ENCODE measurements at places on chromosomes 3 and 15.

- no peak for DNase-seq
Observed at GRCh38 chr3:29385046-29385830, 104.4 kb downstream of the RBMS3 start.

DNA sequence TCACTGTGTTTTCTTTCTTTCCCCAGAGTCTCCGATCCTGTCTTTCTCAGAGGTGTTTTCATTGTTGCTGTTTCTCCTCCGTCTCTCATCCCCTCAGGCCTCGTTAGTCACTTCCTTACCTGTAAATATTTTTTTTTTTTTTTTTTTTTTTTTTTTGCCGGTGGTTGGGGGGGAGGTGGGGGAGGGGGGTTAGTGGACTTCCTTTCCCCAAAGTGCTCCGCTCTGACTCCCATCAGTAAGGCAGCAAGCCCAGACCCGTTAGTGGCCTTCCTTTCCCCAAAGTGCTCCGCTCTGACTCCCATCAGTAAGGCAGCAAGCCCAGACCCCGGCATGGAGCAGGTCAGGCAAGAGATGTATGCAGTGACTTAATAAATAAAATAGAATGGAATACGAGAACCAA, 97.1 kb upstream of the TNFAIP8L3 start:
- no peak for DNase-seq

- no peak for DNase-seq
Observed at GRCh38 chr3:5294356-5294755, 106.8 kb downstream of the EDEM1 start.

- peak; percentile 69 for DNase-seq
Observed at GRCh38 chr3:58008141-58009025, at the start of gene FLNB. Gene FLNB (plus strand): TSS chr3:58008422. CDS start chr3:58008565, 143 bp downstream.

DNA sequence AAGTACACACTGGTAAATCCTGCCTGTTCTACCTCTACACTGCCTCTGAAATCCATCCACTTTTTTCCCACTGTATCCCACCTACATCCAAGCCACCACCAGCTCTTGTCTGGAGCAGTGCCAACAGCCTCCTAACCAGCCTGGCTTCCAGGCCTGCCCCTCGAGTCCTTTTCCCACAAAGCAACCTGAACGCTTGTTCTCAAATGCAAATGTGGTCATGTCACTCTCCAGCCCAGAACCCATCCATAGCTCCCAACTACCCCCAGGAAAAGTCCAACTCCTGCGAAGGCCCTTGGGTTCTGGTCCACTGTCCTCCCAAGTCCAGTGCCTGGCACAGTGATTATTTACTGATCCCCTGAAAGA, 83.8 kb downstream of the SEMA5B start:
- DNase-seq = no peak

DNA sequence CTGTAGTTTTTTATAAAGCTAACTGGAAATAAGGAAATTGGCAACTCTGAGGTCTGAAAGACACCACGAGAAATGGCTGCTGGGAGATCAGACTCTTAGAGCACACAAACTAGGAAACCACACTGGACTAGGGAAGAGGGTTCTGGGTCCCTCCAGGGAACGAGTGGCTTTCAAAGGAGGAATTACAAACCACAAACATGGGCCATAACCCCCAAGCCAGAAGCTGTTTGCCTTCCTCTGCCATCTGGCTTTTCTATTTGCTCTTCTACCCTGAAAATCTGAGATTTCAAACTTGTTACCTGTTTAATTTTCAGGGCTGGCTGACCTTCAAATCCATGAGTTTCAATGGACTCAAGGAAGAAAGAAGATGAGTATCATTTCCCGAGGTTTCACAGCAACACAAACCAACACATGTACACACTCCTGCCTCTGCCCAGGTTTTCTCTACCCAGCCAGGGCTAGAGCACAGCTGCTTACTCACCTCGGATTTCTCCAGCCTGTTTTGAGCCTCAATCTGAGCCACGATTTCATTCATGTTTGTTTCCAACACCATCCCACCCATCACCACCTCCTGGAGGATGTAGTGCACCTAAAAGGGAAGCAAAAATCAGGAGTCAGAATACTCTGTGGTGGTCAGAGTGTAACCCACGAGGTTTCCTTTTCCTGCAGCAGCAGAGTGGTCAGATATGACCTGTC, 22.6 kb upstream of the ANPEP start:
- DNase-seq = no peak

DNA sequence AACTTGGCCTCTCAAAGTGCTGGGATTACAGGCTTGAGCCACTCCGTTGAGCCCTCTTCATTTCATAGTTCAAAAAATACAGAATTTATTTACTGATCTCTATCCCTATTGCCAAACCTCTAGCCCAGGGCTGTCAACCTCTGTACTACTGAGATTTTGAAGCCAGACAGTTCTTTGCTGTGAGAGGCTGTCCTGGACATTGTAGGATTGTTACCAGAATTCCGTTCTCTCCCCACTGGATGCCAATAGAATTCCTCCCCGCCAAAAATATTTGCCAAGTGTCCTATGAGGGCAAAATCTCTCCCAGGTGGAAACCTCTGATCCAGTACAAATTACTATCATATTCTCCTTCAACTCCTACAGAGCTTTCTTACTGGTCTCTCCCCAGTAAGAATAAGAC, 29.6 kb upstream of the ADAMTS9 start:
- DNase-seq = no peak

GRCh38 chr15:52031556-52031955, 12.5 kb downstream of the MAPK6 start:
- no peak for DNase-seq

- DNase-seq = no peak
Observed at GRCh38 chr3:62122819-62123218, 250.5 kb downstream of the FEZF2 start.

DNA sequence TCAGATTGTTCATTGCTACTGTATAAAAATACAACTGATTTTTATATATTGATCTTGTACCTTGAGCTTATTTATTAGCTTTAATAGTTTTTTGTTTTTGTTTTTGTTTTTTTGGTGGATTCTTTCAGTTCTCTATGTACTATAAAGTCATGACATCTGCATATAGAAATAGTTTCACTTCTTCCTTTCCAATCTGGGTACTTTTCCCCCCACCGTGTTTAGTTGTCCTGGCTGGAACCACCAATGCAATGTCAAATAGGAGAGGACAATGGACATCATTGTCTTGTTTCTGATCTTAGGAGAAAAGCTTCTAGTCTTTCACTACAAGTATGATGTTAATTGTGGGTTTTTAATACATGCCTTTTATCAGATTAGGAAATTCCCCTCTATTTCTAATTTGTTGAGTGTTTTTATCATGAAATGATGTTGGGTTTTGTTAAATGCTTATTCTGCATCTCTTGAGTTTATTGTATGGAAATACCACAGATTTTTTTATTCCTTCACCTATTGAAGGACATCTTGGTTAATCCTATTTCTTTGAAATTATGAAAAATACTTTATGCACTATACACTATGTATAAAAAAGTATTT, 2.8 kb upstream of the XCR1 start:
- DNase-seq = no peak

- peak; percentile 44 for DNase-seq
Observed at GRCh38 chr3:71247221-71247957, 336.1 kb downstream of the FOXP1 start.

- DNase-seq = no peak
Observed at GRCh38 chr3:132841621-132842020, 119.4 kb upstream of the NPHP3 start.

DNA sequence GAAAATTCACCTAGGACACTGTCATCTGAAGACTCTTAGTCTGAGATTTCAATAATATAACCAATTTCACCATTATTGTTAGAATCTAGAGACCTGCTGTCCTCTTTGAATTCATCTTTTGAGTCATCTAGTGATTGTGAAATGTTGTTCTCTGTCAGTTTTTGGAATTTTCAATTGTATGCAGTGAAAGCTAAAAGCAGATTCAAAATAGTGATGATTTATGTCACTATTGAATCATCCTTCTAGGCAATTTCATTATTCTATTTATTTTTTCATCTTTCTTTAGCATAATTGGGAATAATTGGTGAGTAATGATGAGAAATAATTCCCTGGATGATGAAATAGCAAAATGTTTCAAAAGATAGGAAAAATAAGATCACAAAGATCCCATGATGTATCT, 101.7 kb upstream of the EIF1B start:
- no peak for DNase-seq

GRCh38 chr15:51315726-51316125, 22.7 kb downstream of the CYP19A1 start:
- DNase-seq = no peak

DNA sequence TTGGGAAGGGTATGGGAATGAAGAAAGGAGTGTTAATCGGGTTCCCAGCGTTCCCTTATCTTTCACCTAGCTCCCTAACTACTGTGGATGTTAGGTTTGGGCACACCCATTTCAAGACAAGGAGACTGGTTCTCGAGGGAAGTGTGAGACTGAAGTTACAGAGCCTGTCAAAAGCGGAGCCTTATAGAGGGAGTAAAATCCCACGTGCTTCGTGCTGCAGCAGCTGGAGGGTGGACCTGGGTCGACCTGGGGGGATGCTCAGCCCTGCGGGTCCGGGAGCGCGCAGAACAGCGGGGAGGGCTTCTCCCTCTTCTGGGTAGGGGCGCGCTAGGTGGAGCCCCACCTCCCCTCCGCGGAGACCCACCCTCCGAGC, 314 bp upstream of the TMED3 start:
- DNase-seq = no peak

DNA sequence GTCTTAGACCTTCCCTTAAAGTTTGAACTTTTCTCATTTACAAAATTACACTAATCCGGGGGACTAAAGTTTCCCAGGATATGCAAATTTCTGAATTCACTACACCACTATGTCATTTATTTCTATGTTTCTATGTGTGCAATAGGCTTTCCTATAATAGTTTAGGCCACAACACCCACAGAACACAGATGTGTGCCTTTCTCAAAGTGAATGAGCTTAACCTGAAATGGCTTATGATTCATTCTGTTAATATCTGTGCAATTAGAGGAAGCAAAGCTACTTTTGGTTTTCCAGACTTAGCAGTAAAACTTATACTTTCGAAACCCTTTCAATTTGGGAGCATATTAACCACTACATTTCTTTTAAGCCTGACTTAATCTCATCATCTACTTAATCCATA, 748.1 kb downstream of the GBE1 start:
- no peak for DNase-seq

GRCh38 chr3:149771652-149772271, 19.5 kb upstream of the COMMD2 start:
- peak; percentile 22 for DNase-seq

DNA sequence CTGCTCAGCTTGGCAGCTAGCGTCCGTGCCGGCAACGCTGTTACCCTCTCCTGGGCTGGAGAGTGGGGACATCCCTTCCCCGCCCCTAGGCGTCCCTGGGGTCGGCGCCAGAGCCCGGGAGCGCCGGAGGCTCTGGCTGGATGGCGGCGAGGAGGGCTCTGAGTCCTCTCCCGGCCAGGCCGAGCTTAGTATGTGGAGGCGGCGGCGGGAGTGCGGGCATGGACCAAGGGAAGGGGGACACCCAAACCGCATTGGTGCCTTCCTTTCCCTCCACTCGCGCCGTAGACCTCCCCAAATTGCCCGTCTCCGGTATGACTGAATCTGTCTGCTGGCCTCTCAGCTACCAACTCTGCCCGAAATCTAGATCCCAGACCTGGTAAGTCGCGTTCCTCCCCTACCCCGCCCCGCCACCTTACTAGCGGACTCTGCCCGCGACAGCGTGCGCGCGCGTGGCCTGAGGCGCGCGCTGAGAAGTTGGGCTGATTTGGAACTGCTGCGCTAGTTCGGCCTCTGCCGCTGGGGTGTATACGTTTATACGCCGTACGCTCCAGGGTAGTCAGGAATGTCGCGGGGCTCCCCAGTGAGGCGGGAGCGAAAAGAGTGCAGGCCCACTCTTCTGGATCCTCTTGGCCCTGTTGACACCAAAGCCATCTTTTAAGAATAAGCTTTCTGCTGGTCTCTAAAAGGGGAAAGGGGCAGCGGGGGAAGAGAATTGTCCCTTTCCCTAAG, 12.2 kb downstream of the ZIC1 start:
- no peak for DNase-seq

GRCh38 chr3:12097971-12098370, 60.7 kb downstream of the TIMP4 start:
- DNase-seq = no peak

GRCh38 chr3:112134335-112135124, 1.5 kb upstream of the GCSAM start:
- DNase-seq = no peak

DNA sequence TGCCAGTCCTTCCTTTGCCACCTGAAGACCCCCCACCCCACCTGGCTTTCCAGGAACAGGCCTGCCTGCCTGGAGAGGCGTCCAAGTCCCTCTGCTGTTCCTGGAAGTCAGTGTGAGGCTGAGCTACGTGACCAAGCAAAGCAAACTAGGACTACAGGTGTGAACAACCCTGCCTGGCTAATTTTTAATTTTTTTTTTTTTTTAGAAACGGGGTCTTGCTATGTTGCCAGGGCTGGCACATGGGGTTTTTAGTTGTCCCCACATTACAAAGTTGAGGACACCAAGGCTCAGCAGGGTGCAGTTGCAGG, 17.4 kb downstream of the HEMK1 start:
- no peak for DNase-seq

DNA sequence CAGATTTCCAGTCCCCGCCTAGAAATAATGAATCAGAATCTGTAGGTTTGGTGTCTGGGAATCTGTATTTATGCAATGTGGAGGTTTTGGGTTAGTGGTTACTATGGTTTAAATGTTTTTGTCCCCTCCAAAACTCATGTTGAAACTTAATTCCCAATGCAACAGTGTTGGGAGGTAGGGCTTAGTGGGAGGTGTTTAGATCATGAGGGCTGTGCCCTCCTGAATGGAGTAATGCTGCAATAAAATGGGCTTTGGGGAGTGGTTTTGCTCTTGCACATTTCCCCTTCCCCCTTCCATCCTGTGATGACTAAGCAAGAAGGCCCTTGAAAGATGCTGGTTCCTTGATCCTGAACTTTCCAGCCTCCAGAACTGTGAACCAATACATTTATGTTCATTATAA, 9.2 kb upstream of the RFC4 start:
- no peak for DNase-seq

- DNase-seq = no peak
Observed at GRCh38 chr3:16176391-16177030, 2.0 kb downstream of the GALNT15 start.

Measured in NCI-H345 (cell line).